Nucleus accumbens (tissue), 56 donors: ENCODE measurements at places on chromosomes 5 and 9.

GRCh38 chr5:52784737-52785136 is 3.0 kb upstream of the ITGA1 start:
- no peak for DNase-seq

GRCh38 chr5:100803397-100803796 is 99.7 kb downstream of the ST8SIA4 start:
- DNase-seq = no peak

GRCh38 chr5:123790226-123790625 is 278.2 kb downstream of the CSNK1G3 start:
- DNase-seq = no peak

GRCh38 chr5:138054206-138054605 is 21.3 kb upstream of the FAM13B start:
- no peak for DNase-seq

DNA sequence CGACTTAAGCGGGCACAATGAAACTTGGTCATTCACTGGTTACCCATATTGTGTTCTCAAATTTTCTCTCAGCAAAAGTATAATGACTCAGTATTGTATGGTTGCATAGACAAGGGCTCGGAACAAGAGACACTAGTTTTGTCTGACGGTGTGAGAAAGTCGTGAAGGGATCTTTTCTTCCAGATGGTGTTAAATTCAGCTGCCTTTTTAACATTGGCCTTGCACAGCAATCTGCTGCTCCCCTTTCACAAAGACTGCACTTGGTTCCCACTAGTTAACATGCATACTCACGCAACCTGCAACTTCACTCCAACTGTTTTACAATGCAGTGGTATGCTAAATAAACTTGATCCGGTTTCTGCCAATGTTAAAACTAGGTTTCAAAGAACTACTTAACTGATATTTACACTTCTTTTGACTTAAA is 219.2 kb downstream of the MEF2C start:
- no peak for DNase-seq

DNA sequence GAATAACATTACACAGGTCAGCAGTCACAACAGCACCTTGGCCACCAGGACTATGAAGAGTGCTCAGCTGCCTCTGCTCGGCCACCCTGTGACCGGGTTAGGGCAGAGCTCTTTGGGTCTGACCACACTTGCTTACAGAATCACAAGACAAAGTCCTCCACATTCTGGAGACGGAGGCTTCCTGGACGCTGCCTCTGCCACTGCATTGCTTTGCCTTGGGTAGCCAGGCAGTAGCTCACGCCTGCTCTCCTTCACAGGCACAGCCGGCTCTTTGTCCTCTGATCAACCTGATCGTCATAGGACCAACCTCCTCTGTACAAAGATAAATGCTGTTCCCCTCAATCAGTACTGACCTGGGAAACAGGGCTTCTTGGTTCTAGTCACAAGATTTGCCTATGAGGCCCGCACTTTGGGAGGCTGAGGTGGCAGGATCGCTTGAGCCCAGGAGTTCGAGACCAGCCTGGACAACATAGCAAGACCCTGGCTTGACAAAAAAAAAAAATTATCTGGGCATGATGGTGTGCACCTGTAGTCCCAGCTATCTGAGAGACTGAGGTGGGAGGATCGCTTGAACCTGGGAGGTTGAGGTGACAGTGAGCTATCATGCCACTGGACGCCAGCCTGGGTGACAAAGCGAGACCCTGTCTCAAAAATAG is 128.4 kb upstream of the IER5L start:
- no peak for DNase-seq

GRCh38 chr9:91921371-91921770 is 28.7 kb downstream of the ROR2 start:
- DNase-seq = no peak
